Lung (tissue), 17 donors: ENCODE measurements at places on chromosomes 6 and 20. TPM values are rescaled to one million over a fixed set of nuclear protein-coding genes. Genes with fewer than 3 reads are reported as not detected.

TRIM31 gene
- polyA plus RNA-seq = 0.30 TPM

JPH2 gene
- polyA plus RNA-seq = 2.6 TPM

HLA-B gene
- polyA plus RNA-seq = 3,772 TPM

C4A gene
- 284 TPM for polyA plus RNA-seq

BPI gene
- 0.31 TPM for polyA plus RNA-seq

DYNLT2 gene
- 0.69 TPM for polyA plus RNA-seq

KIAA1755 gene
- polyA plus RNA-seq = 0.75 TPM

NECAB3 gene
- 21.2 TPM for polyA plus RNA-seq

RBBP9 gene
- polyA plus RNA-seq = 7.5 TPM

HDGFL1 gene
- not detected for polyA plus RNA-seq

LAMA2 gene
- polyA plus RNA-seq = 5.2 TPM

SPAG4 gene
- 5.4 TPM for polyA plus RNA-seq

BCKDHB gene
- 6.9 TPM for polyA plus RNA-seq

TPD52L1 gene
- 15.6 TPM for polyA plus RNA-seq

TREM1 gene
- 112 TPM for polyA plus RNA-seq

RAD21L1 gene
- polyA plus RNA-seq = not detected

PRICKLE4 gene
- polyA plus RNA-seq = 2.9 TPM

CFAP61 gene
- 2.0 TPM for polyA plus RNA-seq

CFB gene
- polyA plus RNA-seq = 297 TPM

TSHZ2 gene
- 0.93 TPM for polyA plus RNA-seq

TRAPPC3L gene
- 0.07 TPM for polyA plus RNA-seq

ZSCAN31 gene
- polyA plus RNA-seq = 5.6 TPM

SYNGAP1 gene
- 9.2 TPM for polyA plus RNA-seq

MAP3K4 gene
- polyA plus RNA-seq = 10.9 TPM

HMGN4 gene
- polyA plus RNA-seq = 73.3 TPM

PRL gene
- 0.17 TPM for polyA plus RNA-seq

GPLD1 gene
- 1.1 TPM for polyA plus RNA-seq

NKX2-2 gene
- polyA plus RNA-seq = not detected

ABHD16B gene
- 1.5 TPM for polyA plus RNA-seq

GNRH2 gene
- 0.16 TPM for polyA plus RNA-seq

IDH3B gene
- polyA plus RNA-seq = 65.3 TPM

KCNQ2 gene
- not detected for polyA plus RNA-seq

EYS gene
- 0.07 TPM for polyA plus RNA-seq

CRISP2 gene
- 1.5 TPM for polyA plus RNA-seq

POLR1H gene
- polyA plus RNA-seq = 55.5 TPM

NRN1 gene
- 8.4 TPM for polyA plus RNA-seq

GRM4 gene
- 0.06 TPM for polyA plus RNA-seq

ADAT2 gene
- polyA plus RNA-seq = 3.9 TPM

DNAH8 gene
- polyA plus RNA-seq = 0.01 TPM

ZC3H12D gene
- 1.1 TPM for polyA plus RNA-seq

GRM1 gene
- 0.04 TPM for polyA plus RNA-seq

SLC52A3 gene
- polyA plus RNA-seq = 1.5 TPM

VNN1 gene
- polyA plus RNA-seq = 64.9 TPM

FAM217A gene
- not detected for polyA plus RNA-seq

PXDC1 gene
- polyA plus RNA-seq = 37.1 TPM

PCNA gene
- 67.3 TPM for polyA plus RNA-seq

PPP1R14C gene
- 6.5 TPM for polyA plus RNA-seq

CGA gene
- not detected for polyA plus RNA-seq

RSPH4A gene
- 9.0 TPM for polyA plus RNA-seq

DEFB124 gene
- polyA plus RNA-seq = 0.18 TPM

TCP11 gene
- 0.45 TPM for polyA plus RNA-seq

DPM1 gene
- polyA plus RNA-seq = 57.3 TPM

LPA gene
- polyA plus RNA-seq = 0.03 TPM

LINC00237 gene
- polyA plus RNA-seq = not detected

PRDM13 gene
- not detected for polyA plus RNA-seq

LIN28B gene
- not detected for polyA plus RNA-seq
